ENCODE measurements at places on chromosomes 1 and 21.

DNA sequence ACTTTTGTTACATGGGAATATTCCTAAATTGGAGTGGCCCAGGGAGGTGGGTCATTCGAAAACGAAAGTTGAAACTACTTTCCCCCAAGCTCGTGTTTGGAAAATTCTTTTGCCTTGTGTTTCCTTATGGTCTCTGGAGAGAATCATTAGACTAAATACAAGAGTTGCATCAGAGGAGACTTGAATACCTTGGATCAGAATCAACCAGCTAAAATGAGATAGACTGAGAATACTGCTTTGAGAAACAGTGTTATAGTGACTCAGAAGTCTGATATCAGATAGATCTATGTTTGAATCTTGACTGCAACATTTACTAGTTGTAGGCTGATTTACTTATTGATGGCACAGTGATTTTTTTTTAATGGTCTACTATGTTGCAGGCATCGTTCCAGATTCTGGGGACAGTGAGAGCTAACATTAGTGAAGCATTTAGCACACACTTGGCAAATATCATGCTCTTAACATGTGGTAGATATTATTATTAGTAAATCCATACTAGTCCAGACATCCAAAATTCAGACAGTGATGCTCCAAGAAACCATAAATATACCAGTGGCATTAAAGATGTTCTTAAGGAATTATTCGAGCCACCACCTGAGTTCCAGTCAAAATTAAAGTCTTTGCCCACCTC lies 12.9 kb upstream of the ACTN2 start:
- peak; percentile 14 for DNase-seq

DNA sequence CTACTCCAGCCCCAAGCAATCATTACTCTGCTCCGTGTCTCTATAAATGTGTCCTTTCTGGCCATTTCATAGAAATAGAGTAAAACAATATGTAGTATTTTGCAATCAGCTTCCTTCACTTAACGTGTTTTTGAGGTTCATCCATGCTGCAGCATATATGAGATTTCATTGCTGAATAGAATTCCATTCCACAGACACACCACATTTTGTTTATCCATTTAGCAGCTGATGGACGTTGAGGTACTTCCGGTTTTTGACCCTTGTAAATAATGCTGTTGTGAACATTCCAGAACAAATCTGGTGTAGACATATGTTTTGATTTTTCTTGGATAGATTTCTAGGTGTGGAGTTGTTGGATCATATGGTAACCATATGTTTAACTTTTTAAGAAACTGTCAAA lies 30.7 kb downstream of the ADAM30 start:
- peak; percentile 18 for DNase-seq

DNA sequence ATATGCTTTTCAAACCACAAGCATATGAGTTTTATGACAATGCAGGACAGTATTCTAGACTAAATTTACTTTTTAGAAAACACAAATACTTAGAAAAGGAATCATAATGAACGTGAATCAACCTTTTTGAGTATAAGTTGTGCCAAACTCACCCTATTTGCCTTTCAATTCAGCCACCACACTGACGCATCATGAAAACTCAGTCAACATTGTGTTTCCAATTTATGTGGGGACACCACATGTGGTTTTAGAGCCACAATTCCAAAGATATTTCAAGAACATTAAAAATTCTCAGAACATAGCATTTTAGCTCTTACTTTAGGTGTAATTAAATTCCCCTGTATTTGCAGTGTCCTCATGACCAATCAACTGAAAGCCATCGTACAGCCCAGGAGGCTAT lies 118.8 kb downstream of the PTBP2 start:
- peak; percentile 13 for DNase-seq

- peak; percentile 65 for DNase-seq
Observed at GRCh38 chr1:43227143-43227764, 42.5 kb upstream of the TMEM125 start.

- DNase-seq: peak; percentile 38
Observed at GRCh38 chr1:48939042-48939441, 162.4 kb upstream of the BEND5 start.

GRCh38 chr1:184940226-184940625 lies 34.1 kb downstream of the NIBAN1 start:
- DNase-seq: peak; percentile 63

GRCh38 chr1:79441238-79441637 lies 434.7 kb upstream of the ADGRL4 start:
- DNase-seq: peak; percentile 24

- DNase-seq: no peak
Observed at GRCh38 chr1:45477646-45478045, 13.3 kb downstream of the TESK2 start.

DNA sequence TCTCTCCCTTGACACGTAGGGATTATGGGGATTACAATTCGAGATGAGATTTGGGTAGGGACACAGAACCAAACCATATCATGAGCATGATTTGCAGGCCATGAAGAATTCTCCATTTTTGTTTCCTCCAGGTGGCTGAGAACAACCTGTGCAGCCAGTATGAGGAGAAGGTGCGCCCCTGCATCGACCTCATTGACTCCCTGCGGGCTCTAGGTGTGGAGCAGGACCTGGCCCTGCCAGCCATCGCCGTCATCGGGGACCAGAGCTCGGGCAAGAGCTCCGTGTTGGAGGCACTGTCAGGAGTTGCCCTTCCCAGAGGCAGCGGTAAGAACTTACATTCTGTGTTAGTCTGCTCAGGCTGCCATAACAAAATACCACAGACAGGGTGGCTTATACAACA lies 9.7 kb downstream of the MX1 start:
- DNase-seq: no peak

DNA sequence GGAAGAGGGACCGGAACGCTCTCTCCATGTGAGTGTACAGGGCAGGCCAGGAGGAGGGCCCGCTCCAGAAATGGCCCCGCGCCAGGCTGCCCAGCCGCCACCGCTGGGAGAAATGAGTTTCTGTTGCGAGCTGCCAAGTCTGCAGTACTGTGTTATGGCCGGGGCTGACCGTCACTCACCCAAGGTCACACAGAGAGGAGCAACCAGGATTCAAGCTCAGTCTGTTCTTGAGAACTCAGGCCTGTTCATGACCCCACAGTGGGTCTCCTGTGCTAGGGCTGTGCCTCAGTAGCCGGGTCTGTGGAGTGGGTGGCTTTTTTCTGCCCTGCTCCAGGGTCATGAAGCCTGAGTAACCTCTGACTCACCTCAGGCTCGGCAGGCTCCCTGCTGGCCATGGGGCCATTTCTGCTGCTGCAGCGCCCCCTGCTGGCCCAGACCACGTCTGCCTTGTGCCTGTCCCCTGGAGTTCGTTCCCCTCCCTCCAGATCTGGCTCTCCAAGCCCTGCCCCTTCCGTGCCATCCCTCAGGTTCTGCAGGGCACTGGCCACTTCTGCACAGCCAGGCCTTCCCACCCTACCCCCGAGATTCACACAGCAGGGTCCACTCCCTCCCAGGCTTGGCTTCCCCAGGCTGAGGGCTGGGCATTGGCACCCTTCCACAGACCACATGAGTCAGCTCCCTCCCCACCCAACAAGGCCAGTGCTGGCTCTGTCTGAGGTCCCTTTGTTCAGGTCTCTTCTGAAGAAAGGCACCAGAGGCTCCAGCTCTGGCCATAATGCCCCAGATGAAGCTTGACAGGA lies 51.8 kb downstream of the EDN2 start:
- peak; percentile 95 for DNase-seq

- no peak for DNase-seq
Observed at GRCh38 chr21:39087238-39088030, 95.8 kb downstream of the PSMG1 start.

DNA sequence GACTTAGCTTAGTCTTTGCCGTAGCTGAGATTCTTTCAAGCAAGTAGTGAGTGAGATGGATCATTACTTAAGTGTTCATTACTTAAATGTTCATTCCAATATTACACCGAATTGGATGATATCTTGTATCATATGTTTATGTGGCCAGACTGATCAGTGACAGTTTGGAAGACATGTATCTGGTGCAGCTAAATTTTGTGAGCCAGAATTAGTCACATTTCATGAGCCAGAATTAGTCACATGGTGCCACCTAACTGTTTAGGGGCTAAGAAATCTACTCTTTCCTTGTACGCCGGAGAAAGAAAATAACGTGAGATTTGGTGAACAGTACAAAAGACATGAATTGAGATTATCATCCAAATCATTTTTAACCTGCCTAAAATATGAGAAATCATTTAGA lies 355.6 kb downstream of the USP25 start:
- DNase-seq: peak; percentile 12

GRCh38 chr21:22192766-22193165 lies 1194.6 kb downstream of the NCAM2 start:
- peak; percentile 1 for DNase-seq

DNA sequence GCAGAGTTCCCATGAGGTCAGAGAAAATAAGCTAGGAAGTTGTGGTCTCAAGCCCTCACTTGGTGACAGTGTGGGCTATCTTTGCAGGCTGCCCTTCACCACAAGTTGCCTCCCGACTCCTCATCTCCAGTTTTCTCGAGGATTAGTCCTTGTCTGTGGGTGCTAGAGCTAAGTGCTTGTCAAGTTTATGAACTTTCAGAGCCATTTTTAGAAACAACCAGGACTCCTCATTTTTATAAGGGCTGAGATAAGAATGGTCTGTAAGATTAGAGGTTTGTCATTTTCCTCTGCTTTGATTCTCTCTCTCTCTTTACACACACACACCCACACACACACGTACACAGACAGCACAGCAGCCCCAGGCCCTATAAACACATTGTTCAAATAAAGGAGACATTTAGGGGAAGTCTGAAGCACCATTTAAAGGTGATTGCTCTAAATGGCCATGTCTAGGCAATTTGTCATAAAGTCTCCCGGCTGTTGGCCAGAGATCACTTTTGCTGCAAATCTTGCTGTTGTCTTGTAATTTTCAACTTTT lies 127.2 kb downstream of the LACTBL1 start:
- DNase-seq: no peak

DNA sequence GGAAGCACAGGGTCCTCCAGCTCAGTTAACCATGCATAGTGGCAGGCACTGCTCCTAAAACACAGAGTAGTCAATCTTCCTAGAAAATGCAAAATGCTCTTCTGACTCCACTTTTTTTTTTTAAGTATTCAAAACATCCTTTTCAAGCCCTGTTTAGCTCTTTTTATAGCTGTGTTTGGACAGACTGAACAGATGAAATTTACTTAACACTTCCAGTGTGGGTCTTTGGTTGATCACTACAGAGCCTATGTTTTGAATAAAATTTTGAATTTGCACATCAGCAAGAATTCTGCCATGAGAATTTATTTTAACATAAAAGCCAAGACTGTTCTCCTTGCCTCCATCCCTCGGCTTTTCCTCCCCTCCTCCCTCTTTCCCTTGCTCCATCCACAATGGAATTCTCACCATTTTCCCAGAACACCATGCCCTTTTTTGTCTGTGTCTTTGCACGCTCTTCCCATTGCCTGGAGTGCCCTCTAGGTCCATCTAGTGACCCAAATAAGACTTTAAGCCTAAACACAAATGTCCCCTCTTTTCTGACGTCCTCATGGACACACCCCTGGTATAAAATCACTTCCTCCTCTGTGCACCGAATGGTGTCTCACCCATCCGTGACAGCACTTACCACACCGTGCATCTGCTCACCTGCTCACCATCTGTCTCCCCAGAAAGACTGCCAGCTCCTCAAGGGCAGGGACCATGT lies 24.0 kb upstream of the CPT2 start:
- peak; percentile 91 for DNase-seq

DNA sequence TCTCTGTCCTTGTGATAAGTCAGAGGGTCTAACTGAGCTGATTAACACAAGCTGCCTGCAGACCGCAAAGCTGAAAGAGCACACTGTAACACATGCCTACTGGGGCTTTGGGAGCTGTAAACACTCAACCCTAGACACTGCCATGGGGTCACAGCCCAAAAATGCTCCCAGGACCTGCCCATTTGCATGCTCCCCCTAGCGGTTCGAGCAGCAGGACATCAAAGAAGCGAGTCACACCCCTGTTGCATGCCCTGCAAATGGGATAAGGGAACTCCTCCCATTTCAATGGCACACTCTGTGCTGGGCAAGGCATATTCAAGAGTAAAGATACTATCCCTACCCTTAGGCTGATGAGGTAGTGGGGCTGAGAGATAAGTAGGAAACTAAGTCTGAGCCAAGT lies 22.8 kb downstream of the LCE3E start:
- DNase-seq: no peak

DNA sequence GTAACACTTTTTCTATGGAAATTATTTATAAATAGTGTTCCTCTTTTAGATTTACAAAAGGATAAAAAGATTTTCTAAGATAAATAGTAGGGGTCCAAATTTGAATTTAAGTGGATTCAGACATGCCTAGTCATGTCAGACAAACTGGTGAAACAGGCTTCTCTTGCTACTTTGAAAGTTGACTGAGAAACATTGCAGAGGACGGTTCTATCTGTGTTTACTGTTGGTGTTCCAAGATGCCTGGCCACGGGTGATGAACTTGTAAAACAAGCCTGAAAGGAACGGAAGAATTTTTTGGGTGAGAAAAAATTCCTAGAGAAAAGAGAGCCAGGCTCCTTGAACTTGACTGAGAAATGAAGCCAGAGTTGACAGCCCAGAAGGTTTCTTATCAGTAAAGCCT lies 2.2 kb downstream of the KRTAP19-1 start:
- DNase-seq: no peak

GRCh38 chr1:18722270-18722669 lies 91.6 kb downstream of the PAX7 start:
- DNase-seq: no peak

DNA sequence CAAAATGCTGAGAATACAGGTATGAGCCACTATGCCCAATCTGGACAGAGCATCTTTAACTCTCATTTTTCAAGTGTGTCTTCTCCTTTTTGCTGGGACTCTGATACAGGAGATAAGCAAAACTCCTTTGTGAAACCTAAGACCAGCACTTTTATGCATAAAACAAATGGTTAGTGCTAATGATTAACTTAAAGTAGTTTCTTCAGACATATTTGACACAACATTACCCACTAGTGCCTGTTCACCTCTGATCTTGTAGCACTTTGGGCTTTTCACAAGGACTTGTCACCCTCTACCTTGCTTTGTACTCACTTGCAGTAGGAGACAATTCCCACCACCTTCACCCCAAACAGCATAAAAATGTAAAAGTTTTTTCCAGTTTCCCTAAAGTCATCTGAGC lies 216.3 kb downstream of the RGS7 start:
- DNase-seq: no peak

- DNase-seq: no peak
Observed at GRCh38 chr1:150969626-150970025, 5.0 kb downstream of the CERS2 start.

DNA sequence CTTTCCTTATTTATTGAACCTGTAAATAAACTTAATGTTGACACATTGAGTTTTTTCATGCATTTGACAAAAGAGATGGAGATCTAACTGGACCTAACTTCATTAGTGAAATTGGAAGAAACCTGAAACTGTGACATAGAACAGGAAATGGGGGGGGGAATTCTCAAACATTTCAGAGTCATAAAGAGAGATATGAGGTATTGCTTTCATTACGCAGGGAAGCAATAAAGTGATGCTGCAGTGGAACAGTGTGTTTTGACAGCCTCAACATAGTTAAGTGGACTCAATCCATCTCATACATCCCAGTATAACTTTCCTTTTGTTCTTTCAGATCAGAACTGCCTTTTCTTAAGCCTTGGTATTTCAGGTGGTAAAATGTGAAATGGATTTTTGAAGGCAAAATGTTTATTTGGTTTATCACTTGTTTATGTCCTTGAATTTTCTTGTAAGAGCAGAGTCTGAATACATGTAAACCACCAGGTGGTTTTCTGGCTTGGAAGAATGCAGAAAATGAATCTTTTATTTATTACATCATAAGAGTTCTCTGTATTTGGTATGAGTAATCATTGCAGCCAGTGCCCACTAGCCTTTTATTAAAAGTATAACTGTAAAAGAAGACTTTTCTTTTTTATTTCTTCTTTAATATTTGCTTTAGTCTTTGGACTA lies 132.5 kb downstream of the ZNF326 start:
- DNase-seq: no peak
